ENCODE measurements at places on chromosomes 2 and 18. TPM values are rescaled to one million over a fixed set of nuclear protein-coding genes. Genes with fewer than 3 reads are reported as not detected.
A peak's percentile ranks its signal among the peaks of the same experiment; 100 is the strongest.

The GAL3ST2 gene
- 0.23 TPM for total RNA-seq

GRCh38 chr2:111173338-111173737 is 52.6 kb downstream of the BCL2L11 start:
- DNase-seq: no peak

DNA sequence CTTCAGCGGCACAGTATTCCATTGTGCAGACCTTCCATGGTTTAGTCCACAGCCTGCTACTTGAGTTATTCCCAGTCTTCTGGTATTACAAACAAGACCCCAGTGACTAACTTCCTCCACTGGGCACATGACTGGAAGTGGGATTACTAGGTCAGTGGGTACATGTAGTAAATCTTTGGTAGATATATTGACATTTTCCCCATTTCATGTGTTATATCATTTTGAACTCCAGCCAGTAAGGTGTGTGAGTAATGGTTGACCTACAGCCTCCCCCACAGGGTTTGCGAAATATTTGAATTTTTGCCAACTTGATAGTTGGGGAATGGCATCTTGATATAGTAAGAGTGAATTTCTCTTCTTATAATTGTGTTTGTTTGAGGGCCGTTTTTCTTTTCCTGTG is 58.8 kb downstream of the RNF144A start:
- DNase-seq: no peak

GRCh38 chr2:222982010-222982908 is 69.7 kb upstream of the KCNE4 start:
- DNase-seq: peak; percentile 67

DNA sequence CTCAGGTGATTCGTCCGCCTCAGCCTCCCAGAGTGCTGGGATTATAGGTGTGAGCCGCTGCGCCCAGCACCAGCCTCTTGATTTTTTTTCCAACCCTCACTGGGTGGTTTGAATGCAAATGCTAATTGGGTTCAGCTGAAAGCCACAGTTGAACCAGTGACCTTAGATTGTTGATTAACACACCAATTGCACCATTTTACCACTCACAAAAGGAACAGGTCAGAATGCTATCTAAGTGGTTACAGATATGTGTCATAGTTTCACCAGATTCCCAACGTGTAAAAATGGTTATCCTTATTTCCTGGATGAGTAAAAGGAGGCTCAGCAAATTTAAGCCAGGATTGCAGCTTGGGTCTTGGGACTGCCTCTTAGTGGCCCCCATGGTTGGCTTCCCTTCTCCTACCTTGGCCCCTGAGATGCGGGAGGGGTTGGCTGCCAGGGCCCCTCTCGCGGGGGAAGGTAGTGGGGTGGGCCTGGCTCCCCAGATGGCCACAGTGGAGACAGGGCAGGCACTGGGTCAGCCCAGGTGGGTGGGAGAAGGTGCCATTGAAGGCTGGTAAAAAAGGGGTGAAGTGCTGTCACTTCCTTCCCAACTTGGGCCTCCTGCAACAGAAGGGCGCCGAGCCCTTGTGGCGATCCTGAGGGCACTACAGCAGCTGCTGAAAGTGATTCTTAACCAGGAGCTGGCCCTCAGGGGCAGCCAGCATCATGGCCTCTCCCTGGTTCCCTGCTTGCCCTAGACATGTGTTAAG is 164.9 kb upstream of the HAAO start:
- no peak for DNase-seq

GRCh38 chr18:41906528-41907146 is 48.4 kb upstream of the PIK3C3 start:
- DNase-seq: no peak

DNA sequence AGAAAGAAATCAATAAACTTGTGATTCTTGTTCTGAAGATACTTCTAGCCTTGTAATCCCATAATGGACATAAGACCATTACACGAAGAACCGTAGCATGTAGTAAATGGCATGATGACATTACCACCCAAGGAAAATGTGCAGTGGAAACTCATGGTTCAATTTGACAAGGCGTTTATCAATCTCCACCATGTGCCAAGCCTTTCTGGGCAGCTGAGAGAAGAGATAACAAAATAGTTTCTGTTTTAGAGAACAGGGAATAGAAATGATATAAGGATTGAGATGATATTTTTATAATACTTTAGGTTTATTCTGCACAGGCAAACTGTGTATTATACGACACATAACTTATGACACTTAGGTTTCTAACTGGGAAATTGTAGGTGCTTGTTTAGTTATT is 19.2 kb downstream of the ABI2 start:
- no peak for DNase-seq

GRCh38 chr2:54459037-54459441 is 2.9 kb downstream of the SPTBN1 start:
- DNase-seq: no peak

DNA sequence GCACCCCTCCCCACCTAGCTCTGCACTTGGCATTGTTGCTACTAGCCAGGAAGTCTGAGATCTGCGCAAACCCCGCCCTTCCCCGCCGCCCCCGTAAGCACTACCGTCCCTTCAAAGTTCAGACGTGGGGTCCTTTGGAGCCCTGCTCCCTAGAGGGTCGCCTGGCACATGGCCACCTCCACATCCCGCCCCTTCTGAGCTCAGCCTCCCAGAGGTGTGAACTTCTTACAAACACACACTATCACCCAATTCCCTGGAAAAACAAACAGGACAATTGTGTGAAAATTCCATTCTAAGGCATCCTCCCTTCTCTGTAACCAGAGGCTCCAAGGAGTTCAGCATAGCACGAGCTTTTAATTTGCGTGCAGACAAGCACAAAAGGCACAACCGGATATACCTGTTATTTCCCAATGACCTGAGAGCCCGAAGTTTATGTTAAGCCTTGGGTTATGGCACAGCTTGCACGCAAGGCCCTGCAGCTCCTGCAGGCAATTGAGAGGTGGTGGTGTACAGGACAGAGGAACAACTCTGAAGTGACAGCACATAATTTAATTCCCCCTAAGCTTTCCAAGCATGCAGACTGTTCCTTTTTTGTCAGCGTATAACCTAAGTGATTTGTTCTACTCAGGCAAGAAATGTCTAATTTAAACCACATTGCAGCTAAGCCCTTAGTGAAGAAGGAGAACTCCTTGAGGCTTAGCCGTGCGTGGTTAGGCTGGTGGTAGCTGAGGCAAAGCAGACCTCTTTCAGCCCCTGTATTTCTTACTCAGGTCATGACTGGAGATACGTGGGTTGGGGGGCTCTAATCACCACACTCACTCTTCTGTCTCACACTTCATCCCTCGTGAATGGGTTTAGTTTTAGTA is 20.3 kb upstream of the CYP1B1 start:
- DNase-seq: peak; percentile 89

GRCh38 chr18:41297740-41298139 is 657.3 kb upstream of the PIK3C3 start:
- DNase-seq: no peak

The GPR39 gene
- not detected for total RNA-seq

The COLEC12 gene
- total RNA-seq: 6.6 TPM

GRCh38 chr2:14422426-14422825 is 210.1 kb upstream of the LRATD1 start:
- no peak for DNase-seq

The NEU2 gene
- not detected for total RNA-seq

The HJURP gene
- not detected for total RNA-seq

- DNase-seq: no peak
These were observed 170.3 kb downstream of the CAMKMT start for GRCh38 chr2:44532031-44532430.

GRCh38 chr2:181305301-181306123 is 151.7 kb upstream of the ITGA4 start:
- no peak for DNase-seq

The PLGLB2 gene
- 1.1 TPM for total RNA-seq

GRCh38 chr18:70227438-70227837 is 22.0 kb upstream of the RTTN start:
- DNase-seq: no peak

DNA sequence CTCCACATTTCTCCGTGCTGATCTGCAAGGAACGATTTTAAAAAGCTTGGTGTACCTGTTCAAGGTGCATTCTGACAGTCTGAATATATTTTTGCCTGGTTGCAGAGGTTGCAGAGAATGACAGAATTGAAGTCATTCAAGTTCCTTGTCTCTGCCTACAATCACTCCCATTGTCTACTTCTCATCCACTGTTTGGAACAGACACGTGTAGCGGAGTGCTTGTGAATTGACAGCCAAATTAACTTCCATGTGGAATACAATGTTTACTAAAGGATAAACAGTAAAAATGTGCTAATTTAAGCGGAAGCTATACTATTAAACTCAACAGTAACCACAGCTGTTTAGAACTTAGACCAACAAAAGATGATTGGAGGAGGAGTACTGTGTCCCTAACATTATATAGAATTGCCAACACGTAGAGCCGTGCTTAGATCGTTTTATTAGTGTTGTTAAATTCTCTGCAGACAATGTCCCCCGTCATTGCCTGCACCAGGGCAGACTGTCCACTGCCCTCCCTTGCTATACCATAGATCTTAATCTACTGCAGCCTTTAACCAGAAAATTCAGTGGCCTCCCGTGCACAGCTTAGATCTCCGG is 87.3 kb upstream of the ZCCHC2 start:
- no peak for DNase-seq
